BJ (cell line): ENCODE measurements at places on chromosomes 7 and 10.

- no peak for DNase-seq
Measured at GRCh38 chr10:75331081-75331480, 70.5 kb downstream of the ZNF503 start.

GRCh38 chr10:20891338-20891714 is 5.8 kb downstream of the NEBL start:
- no peak for DNase-seq

DNA sequence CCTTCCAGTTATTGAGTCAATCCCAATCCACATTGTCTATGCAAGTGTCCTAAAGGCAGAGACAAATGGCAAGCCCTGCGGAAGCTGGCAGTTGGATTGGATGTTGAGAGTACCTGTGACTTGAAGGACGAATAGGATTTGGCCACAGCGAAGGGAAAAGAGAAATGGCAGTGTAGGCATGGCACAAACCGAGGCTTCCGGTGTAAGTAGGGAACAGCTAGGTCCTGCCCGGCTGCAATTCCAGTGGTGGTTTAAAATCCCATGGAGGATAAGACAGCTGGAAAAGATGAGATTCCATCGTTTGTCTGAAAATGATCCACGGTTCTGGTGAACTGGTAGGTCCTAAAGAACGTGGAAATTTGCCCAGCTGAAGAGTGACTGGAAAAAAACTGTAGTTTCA is 296.2 kb downstream of the TCERG1L start:
- no peak for DNase-seq

DNA sequence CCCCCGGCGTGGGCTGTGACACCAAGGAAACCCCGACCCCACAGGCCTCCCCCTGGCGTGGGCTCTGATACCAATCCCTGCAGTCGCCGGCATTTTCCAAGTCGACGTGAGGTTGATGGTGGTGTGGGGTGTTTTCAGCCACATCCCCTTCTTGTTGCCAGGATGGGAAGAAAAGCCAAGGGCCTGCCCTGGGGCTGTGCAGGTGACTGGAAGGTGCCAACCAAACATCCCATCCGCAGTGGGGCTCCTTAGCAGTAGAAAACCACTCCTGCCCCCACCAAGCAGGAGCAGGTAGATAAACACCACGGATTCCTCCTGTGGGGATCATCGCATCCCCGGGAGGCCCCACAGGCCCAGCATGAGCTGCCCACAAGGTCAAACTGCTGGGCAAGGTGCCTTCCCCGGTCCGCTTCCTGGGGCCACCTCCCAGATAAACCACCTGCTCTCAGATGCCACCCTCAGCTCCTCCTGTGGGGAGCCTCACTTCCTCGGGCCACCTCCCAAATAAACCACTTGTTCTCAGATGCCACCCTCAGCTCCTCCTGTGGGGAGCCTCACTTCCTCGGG is 88.5 kb upstream of the DIP2C start:
- no peak for DNase-seq

DNA sequence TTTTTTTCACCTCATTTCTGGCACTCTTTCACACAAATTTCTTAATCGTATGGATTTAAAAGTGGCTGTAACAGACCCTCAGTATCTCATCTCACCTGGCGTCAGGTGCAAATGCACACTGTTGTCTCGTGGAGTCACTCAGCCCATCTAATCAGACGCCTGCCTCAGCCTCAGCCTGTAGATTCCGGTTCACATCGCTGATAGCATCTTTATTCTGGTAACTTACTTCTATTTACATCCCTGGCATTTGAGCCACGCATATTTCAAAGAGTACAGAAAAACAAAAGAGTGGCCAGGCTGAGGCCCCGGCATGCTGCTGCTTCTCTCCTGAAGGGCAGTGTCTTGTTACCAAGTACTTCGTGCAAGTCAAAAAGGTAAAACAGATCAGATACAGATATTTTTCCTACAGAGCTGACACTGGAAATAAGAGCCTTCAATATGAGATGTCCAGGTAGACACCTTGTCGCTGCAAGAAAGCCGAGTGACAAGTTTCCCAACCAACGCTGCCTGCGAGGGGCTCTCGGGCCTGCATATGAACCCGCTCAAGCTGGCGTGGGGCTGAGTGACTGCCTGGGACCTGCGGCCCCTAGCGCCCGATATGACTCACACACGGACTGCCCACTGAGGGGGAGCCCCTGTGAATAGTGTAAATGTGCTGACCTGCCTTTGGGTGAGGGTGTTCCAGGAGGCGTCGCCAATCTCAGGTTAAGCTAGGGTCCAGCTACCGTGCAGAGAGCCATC is 4.3 kb downstream of the VIPR2 start:
- DNase-seq = no peak

GRCh38 chr10:84065804-84066601 is 73.3 kb upstream of the GHITM start:
- DNase-seq = no peak
